ENCODE measurements at places on chromosomes 2 and 18.

- no peak for DNase-seq
Measured at GRCh38 chr2:15049096-15049993, 416.8 kb downstream of the LRATD1 start.

DNA sequence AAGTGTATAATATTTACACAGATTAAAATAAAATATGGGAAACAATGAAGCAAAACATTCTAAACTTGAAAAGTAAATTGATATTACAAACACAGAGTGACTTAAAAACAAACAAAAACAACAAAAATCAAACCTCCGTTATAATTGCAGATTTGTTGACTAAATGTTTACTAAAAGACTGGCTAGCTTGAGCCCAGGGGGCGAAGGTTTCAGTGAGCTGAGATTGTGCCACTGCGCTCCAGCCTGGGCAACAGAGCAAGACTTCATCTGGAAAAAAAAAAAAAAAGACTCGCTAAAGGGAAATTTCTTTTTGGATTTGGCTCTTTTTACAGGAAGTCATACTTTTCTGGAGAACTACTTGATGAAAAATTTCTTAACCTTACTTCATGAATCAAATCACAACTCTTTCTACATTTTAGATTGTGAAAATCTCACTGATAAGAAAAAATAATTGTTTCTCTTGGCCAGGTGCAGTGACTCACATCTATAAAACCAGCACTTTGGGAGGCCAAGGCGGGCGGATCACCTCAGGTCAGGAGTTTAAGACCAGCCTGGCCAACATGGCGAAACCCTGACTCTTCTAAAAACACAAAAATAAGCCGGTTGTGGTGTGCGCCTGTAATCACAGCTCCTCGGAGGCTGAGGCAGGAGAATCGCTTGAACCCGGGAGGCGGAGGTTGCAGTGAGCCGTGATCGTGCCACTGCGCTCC lies 9.7 kb downstream of the TFPI start:
- DNase-seq: no peak

GRCh38 chr2:109031476-109032228 lies 42.6 kb upstream of the EDAR start:
- no peak for DNase-seq

DNA sequence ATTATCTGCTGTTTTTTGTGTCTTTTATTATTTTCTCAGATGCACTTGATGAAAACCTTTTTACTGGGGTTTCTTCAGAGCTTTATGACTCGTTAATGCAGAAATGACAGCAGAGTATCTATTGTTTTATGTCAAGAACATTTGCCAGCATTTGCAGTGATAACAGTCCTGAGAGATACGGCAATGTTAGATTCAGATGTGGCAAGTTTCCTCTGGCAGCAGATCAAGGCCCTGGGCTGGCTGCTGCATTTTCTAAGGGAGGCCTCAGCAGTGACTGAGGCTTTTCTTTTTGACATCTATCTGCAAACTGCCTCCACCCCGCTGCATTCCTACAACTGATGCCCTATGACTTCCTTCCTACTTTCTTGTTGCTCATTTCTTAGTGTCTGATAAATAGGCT lies 40.2 kb downstream of the EFEMP1 start:
- DNase-seq: no peak

- no peak for DNase-seq
Measured at GRCh38 chr2:43605851-43606250, 10.0 kb upstream of the THADA start.

DNA sequence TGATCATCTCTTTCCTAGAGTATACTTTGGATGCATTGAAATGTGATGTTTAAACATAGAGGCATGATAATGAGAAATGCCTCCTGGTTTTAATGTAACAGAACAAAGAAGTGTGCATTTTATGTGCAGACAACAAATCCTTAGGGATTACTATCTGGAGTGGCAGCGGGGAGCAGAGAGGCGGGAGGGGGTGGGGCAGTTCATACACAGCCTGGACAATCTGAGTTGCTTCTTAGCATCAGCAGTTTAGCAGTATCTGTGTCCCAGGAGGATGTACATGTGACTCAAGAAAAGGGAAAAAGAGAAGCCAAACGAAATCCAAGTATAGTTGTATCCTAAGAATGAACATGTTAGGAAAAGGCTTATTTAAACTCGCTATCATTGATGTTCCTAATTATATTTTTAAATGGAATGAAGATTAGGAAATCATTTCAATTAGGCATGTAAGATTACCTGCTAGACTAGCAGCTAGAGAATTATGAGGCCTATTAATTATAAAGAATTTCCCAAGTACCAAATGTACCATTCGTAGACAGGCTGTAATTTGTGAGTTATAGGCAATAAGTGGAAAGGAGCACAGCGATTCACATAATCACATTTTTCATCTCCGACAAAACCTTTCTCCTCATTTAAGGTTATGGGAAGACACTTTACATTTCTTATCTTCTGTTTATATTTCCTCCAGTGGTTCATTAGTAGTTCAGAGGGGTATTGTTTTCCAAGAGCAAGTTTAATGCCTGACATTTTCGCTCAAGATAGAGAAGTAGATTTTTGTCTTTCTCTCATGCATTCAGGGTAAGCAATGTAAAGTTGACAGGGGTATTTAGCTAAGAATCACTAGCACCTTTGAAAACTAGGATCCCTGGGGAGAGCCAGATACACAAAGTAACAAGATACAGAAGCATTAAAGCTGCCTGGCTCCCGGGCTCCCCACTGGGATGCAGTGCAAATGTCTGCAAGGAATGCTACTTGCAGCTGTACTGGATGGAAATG lies 141.3 kb upstream of the NOSTRIN start:
- DNase-seq: peak; percentile 23

DNA sequence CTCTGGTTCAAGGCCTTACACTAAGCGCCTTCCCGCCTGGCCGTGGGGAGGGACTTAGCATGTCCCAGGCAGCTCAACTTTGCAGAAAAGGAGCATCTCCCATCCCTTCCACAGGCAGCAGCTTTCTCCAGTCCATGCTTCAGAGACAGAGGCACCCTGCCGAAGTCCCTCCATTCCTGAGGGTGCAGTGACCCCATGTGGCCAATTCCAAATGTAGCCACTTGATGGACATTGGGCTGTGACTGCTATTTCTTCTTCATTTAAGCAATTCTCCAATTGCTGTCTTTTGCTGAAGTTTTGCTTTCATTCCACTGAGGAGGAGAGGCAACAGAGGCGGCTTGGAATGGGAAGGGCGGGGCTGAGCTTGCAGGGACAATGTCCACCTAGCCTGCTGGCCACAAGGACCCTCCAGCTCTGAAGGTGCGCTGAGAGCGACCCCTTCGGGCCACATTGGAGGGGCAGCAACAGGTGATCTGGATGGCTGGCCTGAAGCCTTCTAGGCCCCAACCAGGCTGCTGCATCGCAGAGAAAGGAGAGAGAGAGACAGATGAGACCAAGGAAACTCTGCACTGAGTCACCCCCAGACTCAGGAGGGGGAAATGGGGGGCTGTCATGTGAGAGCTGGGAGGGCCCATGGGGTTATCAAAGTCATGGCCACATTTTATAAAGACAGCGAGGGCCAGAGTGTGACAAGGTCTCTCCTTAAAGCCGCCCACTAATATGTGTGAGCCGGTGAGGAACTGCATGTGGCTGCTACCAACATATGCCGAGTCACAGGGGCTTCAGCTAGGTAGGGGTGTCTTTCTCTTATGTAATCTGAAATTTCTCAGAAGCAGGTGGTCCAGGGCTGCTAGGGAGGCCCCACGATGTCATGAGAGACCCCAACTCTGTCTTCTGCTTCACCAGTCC lies 61.3 kb downstream of the LONRF2 start:
- no peak for DNase-seq

- DNase-seq: no peak
Measured at GRCh38 chr2:84129018-84129417, 330.1 kb downstream of the SUCLG1 start.

- DNase-seq: no peak
Measured at GRCh38 chr2:25221579-25221978, 53.2 kb upstream of the POMC start.

DNA sequence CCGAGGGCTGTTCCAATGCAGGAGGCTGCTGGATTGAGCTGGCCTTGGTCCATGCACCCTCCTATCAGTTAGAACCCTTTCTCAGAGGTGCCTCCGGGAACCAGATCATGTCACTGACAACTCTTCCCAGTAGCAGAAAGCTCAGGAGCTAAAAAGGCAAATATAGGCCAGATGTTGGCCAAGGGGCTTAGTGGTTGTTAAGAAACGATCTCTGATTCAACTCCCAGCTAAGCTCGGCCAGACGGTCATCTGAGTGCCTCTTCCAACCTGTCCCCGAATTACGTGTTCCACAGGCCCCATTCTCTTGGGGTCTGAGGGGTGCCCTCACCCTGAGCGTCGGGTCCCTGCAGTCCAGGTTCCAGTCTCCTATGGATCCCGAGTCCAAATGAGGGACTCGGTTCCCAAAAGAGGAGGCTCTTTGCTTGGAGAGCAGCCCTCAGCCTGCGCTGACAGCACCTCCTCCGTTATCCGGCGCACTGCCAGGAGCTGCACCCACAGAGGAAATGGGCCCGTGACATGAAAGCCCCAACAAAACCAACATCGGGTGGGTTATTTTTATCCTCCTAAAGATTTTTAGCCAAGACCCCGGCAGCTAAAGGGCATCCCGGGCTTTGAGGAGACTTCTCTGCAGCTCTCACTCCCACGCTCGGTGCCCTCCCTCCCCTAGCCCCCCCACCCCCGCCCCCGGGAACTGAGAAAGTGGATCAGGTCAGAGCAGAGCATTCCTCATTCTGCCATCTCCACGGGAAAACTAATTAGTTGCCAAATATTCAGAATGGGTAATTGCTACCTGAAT lies 106.6 kb upstream of the ID2 start:
- DNase-seq: no peak

DNA sequence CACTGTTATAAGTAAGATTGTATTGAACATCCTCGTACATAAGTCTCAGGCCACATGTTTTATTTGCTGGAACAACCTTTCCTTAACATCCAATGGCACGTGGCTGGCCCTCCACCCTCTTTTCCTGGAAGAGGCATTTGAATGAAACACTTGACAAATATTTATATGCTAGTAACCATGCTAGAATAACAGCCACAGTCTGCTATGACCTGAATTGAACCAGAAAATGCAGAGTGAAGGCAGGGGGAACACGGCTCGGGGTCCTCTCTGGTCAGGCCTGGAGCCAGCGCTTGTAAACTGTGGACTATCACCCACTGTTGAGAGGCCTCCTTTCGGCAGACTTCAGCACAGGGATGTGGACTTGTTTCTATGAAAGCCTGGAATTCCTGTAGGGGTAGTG lies 198.2 kb upstream of the COPS8 start:
- no peak for DNase-seq

DNA sequence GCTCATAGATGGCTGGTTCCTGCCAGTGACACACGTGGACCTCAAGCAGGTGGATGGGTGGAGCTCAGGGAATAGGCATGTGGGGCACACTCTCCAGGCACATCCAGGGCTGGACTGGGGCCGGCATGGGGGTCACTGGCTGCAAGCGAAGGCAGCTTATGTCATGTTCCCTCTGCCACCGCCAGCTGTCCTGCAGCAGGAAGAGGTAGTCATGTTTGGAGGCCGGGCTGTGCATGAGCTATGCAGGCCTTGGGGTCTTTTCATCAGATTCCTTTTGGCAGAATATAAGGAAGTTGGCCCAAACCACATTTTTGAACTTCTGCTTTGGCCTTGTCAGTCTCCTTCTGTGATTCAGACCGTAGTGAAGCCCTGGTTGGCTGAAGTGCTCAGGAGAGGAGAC lies 61.5 kb downstream of the AGAP1 start:
- no peak for DNase-seq

- no peak for DNase-seq
Measured at GRCh38 chr2:85939131-85939530, 50.3 kb upstream of the ST3GAL5 start.

- DNase-seq: no peak
Measured at GRCh38 chr2:199468561-199469513, 11.1 kb upstream of the SATB2 start.

DNA sequence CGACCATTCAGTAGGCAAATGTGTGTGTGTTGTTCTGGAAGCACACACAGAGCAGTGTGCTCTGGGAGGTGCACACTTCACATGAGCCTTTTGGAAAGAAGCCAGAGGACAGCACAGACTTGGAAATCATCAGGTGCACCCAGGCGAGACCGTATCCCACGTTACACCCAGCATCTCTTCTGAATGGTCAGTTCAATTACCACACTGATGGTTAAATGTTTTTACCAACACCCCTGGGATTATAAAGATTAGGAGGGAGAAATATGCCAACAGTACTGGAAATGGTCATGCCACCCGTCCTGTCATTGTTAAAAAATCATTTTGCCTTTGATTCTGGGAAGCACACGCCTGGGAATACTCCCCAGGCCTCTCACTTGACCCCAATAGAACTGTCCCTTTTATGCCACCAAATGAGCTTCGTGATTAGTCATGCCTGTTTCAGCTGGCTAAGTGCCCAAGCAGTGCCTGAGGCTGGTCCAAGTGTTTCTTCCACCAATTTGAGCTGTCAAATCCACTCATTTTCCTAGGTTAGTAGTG lies 183.7 kb downstream of the NRP2 start:
- peak; percentile 73 for DNase-seq

DNA sequence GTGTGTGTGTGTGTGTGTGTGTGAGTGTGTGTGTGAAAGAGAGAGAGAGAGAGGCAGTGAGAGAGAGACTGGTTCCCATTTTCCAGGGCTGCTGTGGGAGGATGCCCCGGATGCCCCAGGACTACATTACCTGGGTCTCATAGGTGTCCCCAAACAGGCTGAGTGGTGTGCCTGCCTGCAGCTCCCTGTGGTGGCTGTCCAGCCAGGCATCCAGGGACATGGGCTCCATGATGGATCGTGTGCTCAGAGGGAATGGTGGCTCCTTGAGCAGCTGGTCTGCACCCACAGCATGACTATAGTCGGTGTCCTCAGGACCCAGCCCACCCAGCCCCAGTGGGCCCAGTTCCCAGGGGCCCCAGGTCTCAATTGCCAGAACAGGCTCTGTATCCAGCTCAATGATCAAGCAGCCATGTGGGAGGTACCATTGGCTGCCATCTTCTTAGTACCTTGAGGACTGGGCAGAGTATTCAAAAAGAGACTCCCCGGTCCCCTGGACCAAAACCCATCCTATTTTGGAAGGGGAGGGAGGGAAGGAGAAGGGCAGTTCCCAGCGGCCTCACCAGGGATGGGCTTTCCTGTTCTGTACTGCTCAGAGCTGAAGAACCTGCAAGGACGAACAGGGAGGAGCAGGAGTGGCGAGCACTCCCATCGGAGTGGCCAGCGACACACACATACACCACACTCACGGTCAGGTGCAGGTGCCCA lies 5.8 kb upstream of the OXER1 start:
- DNase-seq: no peak

- DNase-seq: no peak
Measured at GRCh38 chr2:236988216-236988615, 97.5 kb upstream of the COPS8 start.

DNA sequence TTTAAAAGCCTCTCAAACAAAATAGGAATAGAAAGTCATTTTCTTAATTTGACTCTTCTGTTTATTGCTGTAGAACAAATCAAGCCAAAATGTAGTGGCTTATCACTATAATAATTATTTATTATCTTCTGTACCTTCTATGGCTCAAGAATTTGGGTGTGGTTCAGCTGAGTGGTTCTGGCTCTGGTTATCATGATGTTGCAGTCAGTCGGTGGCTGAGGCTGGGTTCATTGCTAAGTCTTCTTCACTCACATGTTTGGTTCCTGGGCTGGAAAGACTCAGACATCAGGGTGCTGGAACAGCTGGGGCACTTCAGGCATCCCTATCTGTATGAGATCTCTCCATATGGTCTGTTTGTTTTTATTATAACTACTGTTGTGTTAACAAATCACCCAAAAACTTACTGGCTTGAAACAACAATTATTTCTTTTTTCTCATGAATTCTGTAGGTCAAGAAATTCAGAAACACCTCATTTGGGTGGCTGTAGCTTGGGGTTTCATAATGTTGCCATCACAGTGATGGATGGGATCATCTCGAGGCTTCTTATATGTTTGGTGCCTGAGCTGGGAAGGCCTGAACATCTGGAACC lies 242.6 kb upstream of the FBXO11 start:
- DNase-seq: no peak

Data from NCI-H1436 (cell line).